ENCODE measurements at places on chromosomes 4 and X. TPM values are rescaled to one million over a fixed set of nuclear protein-coding genes. Genes with fewer than 3 reads are reported as not detected.
A peak's percentile ranks its signal among the peaks of the same experiment; 100 is the strongest.

Gene PNMA6A
- 2.9 TPM for polyA plus RNA-seq

DNA sequence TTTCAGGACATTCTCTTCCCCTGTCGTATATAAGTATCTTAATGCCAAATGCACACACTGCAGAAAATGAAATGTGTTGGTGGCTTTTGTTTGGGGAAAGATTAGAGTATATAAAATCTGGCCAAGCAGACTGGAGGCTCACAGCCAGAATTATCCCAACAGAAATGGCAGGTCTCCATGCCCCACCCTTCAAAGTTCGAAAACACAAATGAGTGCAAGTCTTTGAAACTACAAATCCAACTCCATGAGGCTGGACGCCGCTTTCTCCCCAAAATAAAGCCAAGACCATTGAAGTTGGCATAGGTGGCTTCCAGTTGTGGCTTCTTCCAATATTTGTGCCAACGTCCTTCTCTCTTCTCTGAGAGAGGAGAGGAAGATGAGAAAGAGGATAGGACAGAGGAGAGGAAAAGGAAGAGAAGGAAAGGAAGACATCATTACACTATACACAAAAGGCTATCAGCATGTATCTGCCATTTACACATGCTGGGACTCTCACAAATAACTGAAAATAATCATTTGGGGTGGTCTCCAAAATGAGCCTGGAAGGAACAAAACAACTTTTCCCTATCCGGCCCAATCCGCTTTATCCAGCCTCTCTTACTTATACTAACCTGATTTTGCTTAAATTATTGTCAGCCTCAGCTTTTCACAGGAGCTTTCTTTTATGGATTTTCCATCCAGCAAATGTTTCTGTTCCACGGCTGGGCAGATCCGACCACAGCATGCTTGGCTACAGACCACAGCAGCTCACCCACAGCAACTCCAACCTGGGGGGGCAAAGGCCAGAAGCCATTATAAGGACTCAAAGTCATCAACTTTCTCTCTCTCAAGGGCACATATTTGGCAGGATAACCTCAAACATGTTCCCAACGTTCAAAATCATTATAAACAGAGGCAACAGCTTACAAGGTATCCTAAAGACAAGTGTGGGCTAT is 71.7 kb downstream of the APBB2 start:
- H3K4me1 ChIP-seq, result peaks cover 30% of the 10 kb centered on the region
- H3K27me3 ChIP-seq, result no peaks in the 10 kb centered on the region
- H3K36me3 ChIP-seq, result no peaks in the 10 kb centered on the region
- H3K27ac ChIP-seq, result peak overlapping the region; percentile 73
- no peak overlapping the region for H3K4me3 ChIP-seq

Gene ZNF630
- polyA plus RNA-seq, result 1.2 TPM

Gene SERTM2
- 0.27 TPM for polyA plus RNA-seq

DNA sequence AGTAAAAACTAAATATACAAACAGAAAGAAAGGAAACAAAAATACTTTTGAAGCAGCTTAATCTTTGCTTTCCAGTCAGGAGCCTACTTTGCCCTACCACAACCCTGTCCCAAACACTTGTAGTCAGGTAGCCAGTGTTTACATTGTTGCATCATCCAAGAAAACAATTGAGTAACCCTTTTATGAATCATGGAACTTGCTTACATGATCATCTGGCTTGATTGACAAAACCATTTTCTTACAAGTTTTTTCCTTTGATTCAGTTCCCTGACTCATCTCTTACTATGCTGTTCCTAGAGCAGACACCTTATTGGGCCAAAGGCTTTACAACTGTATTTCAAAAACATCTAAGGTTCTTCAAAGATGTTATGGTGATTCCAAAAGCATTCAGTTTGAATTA is 740.1 kb downstream of the KLHL13 start:
- H3K4me1 ChIP-seq, result peaks cover 9% of the 10 kb centered on the region
- H3K27me3 ChIP-seq, result no peaks in the 10 kb centered on the region
- no peak overlapping the region for H3K27ac ChIP-seq
- H3K36me3 ChIP-seq, result no peaks in the 10 kb centered on the region
- DNase-seq, result no peak
- H3K4me3 ChIP-seq, result no peak overlapping the region

Gene SEPTIN6
- polyA plus RNA-seq, result 36.9 TPM

DNA sequence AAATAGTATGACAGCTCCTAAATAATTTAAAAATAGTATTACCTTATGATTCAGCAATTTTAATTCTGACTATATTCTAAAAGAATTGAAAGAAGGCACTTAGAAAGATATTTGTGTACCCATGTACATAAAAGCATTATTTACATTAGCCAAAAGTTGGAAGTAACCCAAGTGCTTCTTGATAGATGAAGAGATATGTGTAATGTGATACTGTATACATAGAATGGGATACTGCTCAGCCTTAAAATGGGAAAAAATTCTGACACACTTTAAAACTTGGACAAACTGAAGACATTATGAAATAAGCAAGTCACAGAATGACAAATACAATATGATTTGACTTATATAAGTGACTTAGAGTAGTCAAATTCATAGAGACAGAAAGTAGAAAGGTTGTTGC is 112.2 kb downstream of the IDS start:
- no peak overlapping the region for H3K4me3 ChIP-seq
- no peaks in the 10 kb centered on the region for H3K4me1 ChIP-seq

GRCh38 chr4:53647547-53647946 is 56.3 kb upstream of the LNX1 start:
- no peaks in the 10 kb centered on the region for H3K4me1 ChIP-seq
- no peak overlapping the region for H3K27ac ChIP-seq
- H3K27me3 ChIP-seq, result no peaks in the 10 kb centered on the region

GRCh38 chr4:56871371-56871866 is 36.3 kb upstream of the REST start:
- H3K4me3 ChIP-seq, result 0 out of 2 replicates have a peak overlapping the region, but pooled peaks have one; percentile 9
- 0 out of 2 replicates have a peak overlapping the region, but pooled peaks have one; percentile 41 for H3K27ac ChIP-seq
- H3K36me3 ChIP-seq, result no peaks in the 10 kb centered on the region

Gene GSX2
- 0.34 TPM for polyA plus RNA-seq

DNA sequence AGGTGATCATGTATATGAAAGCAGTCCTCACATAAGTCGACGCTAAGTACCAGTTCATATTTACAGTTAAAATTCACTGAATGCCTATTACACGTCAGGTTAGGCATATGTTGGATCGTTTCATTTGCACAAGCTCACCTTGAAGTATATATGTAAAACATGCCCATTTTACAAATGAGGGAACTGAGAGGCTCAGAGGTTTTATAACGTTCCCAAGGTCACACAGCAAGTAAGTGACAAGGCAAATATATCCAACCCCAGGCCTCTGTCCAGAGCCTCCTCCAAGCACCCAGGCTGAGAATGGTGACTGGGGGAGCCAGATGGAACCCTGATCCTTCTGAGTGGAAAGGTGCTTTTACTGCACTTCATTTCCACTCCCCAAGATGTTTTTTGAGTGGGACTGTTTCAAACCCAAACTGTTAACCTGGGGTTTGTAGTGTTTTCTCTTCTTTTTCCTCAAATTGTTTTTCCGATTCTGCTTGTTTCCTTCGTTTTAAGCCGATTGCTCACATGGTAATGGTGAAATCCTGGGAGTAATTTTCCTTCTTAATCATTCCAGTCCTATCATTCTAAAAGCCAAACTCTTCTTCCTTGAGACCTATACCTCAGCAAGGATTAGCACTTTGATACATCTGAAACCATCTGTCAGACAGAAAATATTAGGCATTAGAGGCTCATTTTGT is 791 bp downstream of the SMIM20 start:
- H3K27ac ChIP-seq, result peak overlapping the region; percentile 93
- H3K27me3 ChIP-seq, result no peaks in the 10 kb centered on the region
- peaks cover 8% of the 10 kb centered on the region for H3K4me1 ChIP-seq
- no peak for DNase-seq
- H3K36me3 ChIP-seq, result no peaks in the 10 kb centered on the region

DNA sequence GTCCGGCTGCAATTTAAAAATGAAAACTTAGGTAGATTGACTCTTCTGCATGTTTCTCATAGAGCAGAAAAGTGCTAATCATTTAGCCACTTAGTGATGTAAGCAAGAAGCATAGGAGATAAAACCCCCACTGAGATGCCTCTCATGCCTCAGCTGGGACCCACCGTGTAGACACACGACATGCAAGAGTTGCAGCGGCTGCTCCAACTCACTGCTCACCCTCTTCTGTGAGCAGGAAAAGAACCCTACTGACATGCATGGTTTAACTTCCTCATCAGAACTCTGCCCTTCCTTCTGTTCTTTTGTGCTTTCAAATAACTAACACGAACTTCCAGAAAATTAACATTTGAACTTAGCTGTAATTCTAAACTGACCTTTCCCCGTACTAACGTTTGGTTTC is 41.0 kb downstream of the MAP7D3 start:
- H3K27me3 ChIP-seq, result no peaks in the 10 kb centered on the region
- no peak overlapping the region for H3K27ac ChIP-seq
- no peaks in the 10 kb centered on the region for H3K36me3 ChIP-seq
- H3K4me1 ChIP-seq, result no peaks in the 10 kb centered on the region
- H3K4me3 ChIP-seq, result no peak overlapping the region

GRCh38 chr4:184439856-184440594 is 34.3 kb downstream of the IRF2 start:
- DNase-seq, result no peak
- no peaks in the 10 kb centered on the region for H3K36me3 ChIP-seq
- no peaks in the 10 kb centered on the region for H3K27me3 ChIP-seq

GRCh38 chrX:124263743-124264142 is 68.7 kb upstream of the TEX13D start:
- DNase-seq, result no peak
- no peak overlapping the region for H3K4me3 ChIP-seq
- no peaks in the 10 kb centered on the region for H3K36me3 ChIP-seq
- no peaks in the 10 kb centered on the region for H3K4me1 ChIP-seq

GRCh38 chr4:146762016-146762415 is 123.3 kb downstream of the POU4F2 start:
- H3K27ac ChIP-seq, result no peak overlapping the region
- no peaks in the 10 kb centered on the region for H3K36me3 ChIP-seq
- H3K27me3 ChIP-seq, result no peaks in the 10 kb centered on the region
- no peak overlapping the region for H3K4me3 ChIP-seq

DNA sequence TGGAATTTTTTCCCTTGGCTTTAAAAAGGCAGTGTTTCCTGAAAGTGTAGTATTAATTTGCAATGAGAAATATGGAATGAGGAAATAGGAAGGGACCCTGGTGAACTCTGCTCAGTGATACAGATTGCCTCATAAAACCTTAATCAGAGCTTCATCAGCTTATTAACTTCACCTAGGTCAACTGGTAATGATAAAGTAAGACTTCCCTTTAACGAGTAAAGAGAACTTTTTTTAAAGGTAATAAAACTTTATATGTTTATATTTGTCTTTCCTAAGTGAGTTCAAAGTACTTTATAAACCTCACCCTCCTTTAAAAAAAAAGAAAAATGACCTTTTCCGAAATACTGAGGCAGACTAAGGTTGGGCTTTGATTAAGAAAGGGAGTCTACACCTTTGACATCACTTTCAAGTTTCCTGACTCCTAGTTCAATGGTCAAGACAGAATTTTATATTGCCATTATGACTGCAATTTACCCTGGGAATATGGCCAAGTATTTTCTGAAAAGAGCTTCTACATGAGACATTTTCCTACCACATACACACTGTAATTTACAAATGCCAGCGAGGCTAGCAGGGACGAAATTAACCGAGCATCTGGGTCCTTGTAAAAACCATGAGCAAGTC is 706.3 kb upstream of the TENM3 start:
- H3K27me3 ChIP-seq, result no peaks in the 10 kb centered on the region
- DNase-seq, result no peak
- no peak overlapping the region for H3K27ac ChIP-seq
- no peaks in the 10 kb centered on the region for H3K4me1 ChIP-seq
- no peaks in the 10 kb centered on the region for H3K36me3 ChIP-seq

- H3K27ac ChIP-seq, result no peak overlapping the region
- no peak overlapping the region for H3K4me3 ChIP-seq
- DNase-seq, result no peak
- no peaks in the 10 kb centered on the region for H3K36me3 ChIP-seq
- no peaks in the 10 kb centered on the region for H3K4me1 ChIP-seq
These were observed 13.5 kb upstream of the CCNQ start for GRCh38 chrX:153612413-153612812.
